Cardiac fibroblast (primary cell): ENCODE measurements at places on chromosomes 3 and 15.

- no peak for DNase-seq
These were observed 3.8 kb downstream of the MKRN2 start for GRCh38 chr3:12560505-12561190.

DNA sequence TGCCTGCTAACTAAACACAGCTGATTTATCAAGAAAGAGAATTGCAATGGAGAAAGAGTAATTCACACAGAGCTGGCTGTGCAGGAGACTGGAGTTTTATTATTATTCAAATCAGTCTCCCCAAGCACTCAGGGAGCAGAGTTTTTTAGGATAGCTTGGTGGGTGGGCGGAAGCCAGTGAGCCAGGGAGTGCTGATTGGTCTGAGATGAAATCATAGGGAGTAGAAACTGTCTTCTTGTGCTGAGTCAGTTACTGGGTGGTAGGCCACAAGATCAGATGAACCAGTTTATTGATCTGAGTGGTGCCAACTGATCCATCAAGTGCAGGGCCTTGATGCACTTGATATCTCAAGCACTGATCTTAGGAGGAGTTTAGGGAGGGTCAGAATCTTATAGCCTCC, 891.9 kb upstream of the CADM2 start:
- DNase-seq, result no peak

- DNase-seq, result no peak
These were observed 514.7 kb upstream of the TGFBR2 start for GRCh38 chr3:30091686-30092085.

DNA sequence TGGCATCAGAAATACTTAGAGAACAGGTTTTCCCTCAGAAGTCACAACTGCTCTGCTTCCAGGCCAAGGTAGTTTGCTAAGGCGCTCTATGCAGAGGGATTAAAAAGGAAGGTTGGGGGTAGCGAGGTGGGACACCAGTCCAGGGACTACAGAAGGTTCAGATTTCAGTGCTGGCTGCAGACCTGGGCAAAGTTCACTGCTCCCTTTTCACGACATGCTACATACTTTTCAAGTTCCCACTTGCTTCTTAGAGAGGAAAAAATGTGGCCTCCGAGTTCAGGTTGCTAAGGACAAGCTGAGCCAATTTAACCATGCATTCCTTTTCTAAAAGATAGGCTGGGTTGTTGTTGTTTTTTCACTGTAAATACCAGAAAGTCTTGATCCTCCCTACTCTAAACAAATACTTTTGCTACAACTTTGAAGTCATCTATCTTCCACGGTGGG, 158.6 kb upstream of the NR2F2 start:
- DNase-seq, result no peak

DNA sequence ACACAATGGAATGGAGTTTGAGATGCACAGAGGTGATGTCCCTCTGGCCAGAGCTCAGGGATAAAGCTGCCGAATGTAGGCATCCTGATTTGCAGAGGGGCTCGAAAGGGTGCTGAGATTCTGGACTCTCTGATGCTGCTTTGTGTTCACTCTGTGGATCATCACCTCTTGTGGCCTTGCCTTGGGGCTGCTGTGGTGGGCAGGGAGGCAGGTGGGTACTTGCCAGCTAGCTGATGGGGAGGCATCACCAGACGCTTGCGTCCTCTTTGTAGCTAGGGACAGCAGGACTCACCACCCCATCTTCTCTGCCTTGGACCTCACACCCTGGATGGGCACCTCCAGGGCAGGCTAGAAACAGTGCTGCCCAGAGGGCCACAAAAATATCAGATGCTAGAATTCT, 14.6 kb upstream of the RASGRF1 start:
- DNase-seq, result no peak

DNA sequence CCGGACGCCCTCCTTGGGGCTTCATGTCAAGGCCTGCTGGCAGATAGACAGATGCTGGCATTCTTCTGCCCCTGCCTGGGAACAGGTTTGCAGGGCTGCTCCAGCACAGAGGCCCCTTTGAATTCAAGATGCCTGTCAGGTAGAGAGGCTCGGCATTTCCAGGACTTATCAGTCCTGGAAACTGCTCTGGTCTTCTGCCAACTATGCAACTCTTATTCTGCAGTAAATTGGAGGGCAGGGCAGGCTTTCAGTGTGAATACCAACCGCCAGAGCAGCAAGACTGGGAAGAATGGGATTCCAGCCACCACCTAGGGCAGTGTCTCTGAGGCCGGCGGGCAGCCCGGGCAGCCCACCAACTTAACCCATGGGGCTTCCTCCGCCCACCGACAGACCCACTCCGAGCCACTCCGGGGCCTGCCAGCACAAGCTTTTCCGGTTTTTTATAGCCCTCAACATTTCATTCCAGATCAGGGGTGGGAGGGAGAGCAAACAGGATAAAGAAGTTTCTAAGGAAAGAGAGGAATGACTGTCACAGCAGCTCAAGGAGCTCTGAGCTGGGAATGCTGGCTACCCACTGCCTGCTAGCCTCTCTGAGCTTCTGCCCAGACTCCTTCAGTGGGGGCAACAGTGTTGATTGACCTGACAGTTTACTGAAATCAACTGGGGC, 140.9 kb downstream of the NTRK3 start:
- peak; percentile 8 for DNase-seq

DNA sequence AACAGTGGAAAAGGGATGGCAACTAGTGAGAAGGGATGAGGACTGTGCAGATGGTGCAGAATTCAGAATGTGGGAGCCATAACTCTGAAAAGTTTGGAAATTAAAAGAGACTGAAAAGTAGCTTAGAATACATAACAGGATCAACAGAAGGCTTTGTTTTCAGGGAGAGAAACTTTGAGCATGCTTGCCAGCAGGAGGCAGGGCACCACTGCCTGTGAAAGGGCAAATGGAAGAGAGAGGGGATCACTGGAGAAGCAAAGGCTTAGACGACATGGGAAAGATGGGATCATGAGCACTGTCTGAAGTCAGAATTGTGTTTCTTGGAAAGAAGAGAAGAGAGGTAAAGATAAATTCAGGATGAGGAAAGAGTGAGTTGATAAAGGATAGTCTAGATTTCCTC, 99.6 kb downstream of the ABI3BP start:
- peak; percentile 78 for DNase-seq

GRCh38 chr3:5140230-5140621, 18.1 kb downstream of the ARL8B start:
- no peak for DNase-seq

DNA sequence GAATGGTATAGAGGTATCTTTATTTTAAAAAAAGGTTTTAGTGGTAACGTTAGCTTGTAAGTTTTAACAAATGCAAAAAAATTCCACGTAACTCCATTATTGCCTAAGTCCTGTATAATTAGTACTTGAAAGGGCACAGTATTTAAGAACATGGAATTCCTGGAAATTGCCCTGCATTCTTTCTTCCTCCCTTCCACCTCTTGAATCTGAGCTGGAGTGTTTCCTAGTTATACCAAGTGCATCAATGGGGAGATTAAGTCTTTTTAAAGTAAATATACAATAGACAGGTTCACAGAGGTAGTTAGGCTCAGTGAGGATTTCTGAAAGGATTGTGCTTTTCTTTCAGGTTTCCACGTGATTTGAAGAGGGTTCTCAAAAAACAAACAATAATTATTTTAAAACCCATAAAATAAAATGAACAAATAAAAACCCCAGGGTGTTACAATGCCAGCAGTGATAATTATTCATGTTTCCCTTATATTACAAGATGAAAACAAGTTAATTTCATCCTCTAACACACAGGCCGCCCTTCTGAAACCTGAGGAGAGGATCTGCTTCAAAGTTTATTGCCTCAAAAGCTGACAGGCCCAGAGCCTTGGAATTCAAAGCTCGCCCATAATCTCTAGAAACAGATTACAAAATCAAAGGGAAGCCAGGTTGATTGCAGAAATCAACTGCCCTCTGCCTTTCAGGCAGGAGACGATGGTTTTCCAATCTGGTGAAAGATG, 128.8 kb upstream of the LMOD3 start:
- DNase-seq, result no peak

DNA sequence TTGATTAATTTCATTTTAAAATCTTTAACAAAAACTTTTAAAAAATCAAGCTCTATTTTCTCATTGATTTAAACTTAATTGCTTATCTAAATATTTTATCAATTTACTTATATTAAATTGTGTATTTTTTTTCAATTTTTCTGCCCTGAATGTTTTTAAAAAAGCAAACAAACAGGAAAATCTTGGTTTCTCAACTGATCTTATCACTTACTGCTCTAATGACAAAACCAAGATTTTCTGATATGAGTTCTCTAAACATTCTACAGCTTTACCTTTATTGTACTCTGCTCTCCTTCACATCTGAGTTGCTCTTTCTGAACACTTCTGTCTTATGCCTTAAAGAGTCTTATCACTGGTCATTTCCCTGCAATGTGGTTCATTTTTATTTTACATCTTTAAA, 587.8 kb upstream of the BCHE start:
- DNase-seq, result no peak

GRCh38 chr3:129672412-129672811, 65.9 kb upstream of the PLXND1 start:
- DNase-seq, result no peak

GRCh38 chr3:124761935-124762660, 31.8 kb downstream of the UMPS start:
- no peak for DNase-seq

- DNase-seq, result peak; percentile 75
These were observed 82.6 kb upstream of the TRIM42 start for GRCh38 chr3:140595295-140595694.

DNA sequence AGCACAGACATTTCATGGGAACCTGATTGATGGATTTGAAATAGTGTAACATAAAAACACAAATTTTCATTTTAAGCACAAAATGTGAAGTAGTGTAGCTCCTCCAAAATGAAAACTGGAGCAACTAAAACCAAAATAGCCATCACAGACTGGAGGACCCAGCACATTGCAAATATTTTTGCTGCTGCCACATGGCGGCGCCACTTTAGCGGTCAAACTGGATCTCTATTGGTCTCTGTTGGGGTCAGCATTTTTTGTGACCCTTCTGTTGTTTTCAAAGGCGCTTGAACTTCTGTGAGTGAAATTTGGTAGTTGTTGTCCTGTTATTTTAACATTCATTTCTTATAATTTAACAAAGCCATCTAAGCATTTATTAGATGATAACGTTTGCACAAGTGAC, 259.9 kb downstream of the IL20RB start:
- no peak for DNase-seq

GRCh38 chr15:59224474-59224873, 17.8 kb downstream of the LDHAL6B start:
- peak; percentile 28 for DNase-seq

- no peak for DNase-seq
These were observed 22.8 kb upstream of the CEP152 start for GRCh38 chr15:48833526-48834239.

GRCh38 chr15:38636597-38636996, 72.0 kb upstream of the RASGRP1 start:
- DNase-seq, result no peak

DNA sequence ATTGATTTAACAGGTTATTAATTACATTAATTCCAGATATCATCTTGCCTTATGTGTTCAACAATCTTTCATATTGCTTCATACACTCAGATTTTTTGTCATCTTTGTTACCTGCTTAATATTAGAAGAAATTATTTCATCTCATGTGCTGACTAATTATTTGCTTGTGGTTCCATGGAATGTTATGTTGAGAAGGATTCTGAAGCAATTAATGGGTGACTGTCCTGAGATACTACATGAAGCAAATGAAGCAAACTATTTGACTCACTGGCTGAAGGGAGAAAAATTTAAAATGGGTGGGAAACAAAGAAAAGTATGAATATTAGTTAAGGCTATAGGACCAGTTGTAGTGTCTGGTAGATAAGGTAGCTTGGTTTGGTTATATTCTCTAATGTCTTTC, 443.8 kb upstream of the EPHA6 start:
- no peak for DNase-seq

DNA sequence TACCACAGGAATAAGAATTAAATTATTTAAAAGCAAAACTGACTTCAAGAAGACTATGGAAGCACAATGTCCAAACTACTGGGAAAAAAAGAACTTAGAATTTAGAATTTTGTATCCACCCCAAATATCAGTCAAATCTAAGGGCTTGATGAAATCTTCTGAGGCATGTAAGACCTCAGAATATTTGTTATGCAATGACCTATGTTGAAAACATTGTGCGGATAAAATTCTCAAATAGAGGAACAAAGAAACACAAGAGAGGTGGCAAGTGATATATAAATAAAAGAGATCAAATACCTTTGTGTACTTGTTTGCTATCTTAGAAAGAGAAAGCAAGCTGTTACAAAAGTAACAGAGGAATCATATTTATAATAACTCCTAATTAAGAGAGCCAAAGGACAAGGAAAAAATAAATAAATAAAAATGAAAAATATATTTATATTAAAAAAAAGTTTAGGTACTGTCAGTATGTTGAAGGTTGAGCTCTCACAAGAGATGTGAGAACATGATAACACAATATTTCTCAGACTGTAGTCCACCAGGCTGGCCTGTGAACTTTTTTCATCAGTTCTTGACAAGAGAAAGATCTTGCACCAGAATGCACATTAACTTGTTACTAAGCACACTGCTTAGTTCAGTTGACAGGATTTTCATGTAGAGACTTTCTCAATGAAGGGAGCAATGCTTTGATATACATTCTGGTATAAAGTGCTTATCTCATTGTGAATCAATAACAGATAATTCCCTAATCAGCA, 50.0 kb downstream of the CPA3 start:
- no peak for DNase-seq

GRCh38 chr3:71724584-71725270, 475 bp downstream of the EIF4E3 start:
- DNase-seq, result no peak

DNA sequence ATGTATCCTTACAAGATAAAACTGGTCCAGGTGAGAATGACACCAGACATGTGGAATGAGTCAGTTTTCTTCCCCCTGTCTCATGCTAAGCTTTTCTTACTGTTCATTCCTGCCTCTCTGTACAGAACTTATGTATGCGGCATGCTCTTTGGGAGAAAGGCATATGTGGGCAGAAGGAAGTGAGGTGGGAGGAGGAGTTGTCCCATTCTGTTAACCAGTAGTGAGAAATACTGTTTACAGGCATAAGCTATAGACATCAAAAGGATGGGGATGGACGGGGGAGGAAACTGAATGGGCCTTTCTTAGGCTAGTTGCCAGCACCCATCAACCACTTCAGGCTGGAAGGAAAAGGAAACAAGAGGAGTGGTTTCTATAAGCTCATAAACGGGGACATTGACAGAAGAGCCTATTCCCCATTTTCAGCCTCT, 143.6 kb upstream of the BHLHE40 start:
- no peak for DNase-seq

- DNase-seq, result no peak
These were observed 84.3 kb downstream of the MECOM start for GRCh38 chr3:169579116-169579710.

DNA sequence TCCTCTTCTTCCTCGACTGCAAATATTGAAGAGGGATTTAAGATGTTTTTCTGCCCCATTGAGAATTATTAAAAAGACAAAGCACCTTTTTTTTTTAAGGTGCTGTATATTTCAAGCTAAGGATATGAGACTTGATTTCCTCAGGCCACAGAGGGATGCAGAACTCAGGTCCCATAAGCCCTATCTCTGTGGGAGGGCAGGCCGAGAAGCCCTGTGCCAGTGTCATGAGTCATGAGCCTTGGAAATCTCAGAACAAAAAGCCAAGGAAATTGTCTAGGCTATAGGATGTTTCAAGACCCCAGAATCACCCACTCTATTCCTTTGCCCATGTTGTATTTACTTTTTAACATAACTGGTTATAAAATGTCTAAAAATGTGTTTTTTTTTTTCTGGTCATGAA, 7.3 kb downstream of the ESYT3 start:
- DNase-seq, result peak; percentile 31
